ENCODE measurements at places on chromosomes 12 and 14.

GRCh38 chr14:56821177-56821576 lies 10.9 kb upstream of the OTX2 start:
- DNase-seq: no peak

DNA sequence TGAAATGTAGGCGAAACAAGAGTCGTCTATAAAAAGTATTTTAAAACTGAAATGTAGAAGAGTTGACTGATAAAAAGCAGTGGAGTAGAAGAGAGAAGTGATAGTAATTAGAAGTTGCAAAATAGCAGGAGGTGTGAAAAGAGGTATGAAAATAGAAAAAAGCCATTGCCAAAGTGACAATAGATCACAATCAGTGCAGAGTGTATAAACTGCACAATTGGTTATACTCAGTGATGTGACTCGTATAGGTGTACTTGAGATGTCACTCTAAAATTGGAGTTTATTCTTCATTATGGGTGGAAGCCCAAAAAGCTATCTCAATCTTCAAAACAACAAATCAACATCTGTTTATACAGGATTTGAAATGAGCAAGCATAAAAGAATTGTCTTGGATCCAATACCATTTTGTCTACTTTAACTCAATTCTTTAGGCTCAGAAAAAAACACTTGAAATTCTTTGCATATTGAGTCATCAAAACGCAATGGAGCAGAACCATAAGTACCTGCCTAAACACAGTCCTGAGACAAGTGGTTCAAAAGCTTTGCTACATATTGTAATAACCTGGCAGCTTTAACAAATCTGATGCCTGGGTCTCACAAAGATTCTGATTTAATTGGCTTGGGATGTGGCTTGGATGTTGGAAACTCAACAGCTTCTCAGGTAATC lies 8.8 kb downstream of the IKBIP start:
- DNase-seq: no peak

- DNase-seq: no peak
These were observed at the start of gene HIP1R for GRCh38 chr12:122834921-122835749. Gene HIP1R (plus strand): TSS chr12:122835457. CDS start chr12:122835551, 94 bp downstream.

DNA sequence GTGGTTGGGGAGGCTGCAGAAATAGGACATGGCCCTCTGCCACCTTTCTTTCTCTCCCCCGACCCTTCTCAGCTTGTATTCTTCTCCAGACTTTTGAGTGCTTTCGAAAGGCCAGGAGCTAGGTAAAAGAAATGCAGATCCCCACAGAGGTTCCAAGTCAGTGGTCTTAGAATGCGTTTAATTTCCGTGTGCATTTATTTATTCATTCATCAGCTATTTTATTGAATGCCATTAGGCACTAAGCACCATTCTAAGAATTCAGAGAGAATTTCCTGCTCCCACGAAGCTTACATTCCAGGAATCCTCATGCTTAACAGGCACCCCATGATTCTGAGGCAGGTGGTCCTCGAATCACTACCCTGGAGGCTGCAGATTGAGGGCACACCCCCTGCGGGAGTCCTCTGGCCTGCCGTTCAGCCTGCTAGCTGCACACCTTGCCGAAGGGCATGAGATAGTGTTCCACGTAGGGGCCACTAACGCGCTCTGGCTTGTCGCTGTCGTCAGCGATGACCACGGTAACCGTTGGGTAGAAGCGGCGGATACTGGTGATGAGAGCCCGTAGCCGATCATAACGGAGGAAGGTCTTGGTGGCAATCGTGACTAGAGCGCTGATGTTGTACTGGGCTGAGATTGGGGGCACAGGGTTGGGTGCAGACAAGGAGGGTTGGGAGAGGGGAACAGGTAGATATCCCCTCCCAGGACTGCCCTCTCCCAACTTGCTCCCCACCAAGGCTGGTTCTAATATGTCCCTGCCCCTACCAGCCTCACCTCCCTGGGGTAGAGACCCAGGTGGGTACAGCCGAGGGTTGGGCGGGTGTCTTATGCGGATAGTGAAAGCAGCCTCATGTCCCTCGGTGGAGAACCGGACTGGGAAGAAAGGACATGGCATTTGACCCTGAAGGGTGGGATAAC lies 4.5 kb downstream of the B4GALNT1 start:
- no peak for DNase-seq

DNA sequence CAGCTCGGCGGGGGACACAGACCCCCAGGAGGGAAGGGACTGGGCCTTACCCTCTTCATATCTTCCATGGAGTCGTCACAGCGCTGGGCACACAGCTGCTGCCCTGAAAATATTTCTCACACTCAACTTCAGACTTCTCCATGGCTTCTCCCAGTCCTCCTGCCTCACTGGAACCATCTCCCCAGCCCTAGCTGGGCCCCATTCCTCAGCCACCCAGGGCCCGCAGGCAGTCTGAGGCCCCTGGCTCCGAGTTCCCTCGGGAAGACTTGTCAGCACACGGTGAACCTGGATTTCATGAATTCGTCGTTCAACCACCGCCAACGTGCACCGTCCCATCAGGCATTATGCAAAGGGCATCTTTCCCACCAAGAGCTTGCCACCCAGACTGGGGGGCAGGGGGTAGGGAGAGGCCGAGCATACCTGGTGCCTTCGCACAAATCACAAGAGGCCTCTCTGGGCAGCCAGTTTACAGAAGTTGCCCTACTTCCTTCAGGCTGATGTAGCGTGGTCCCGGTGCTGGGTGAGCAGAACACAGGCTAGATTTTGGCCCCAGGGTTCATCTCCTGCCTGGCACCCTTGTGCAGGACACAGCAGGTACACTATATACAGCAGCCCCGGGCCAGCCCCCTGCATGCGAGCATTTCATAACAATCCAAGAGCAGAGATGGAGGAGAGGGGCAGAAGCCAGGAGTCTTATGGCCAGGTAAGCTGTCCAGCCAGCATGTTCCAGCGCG lies 44.2 kb downstream of the LTBP2 start:
- DNase-seq: no peak

DNA sequence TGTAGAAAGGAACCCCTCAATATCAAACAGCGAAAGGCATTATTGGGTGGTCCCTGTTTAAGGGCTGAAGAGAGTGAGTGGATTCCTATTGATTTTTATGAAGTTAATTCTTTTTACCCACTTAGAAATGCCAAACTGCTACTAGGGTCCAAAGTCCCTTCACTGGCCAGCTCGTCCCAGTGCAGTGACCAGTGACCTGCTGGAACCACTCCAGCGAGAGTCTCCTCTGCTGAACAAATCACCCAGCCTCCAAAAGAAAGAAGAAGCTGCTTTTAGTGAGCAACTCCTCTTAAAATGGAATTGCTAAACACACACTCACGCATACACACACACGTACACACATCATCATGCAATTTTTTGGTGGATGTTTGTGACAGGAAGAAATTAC lies 198.2 kb upstream of the PLEKHG7 start:
- no peak for DNase-seq

- DNase-seq: no peak
These were observed 81.7 kb upstream of the TMEM263 start for GRCh38 chr12:106873983-106874382.

- no peak for DNase-seq
These were observed 84.1 kb upstream of the MED13L start for GRCh38 chr12:116361414-116362223.

GRCh38 chr12:14303661-14304155 lies 61.8 kb upstream of the ATF7IP start:
- no peak for DNase-seq

- DNase-seq: no peak
These were observed 1.5 kb downstream of the LHX5 start for GRCh38 chr12:113469949-113470743.

GRCh38 chr14:67970923-67971322 lies 151.3 kb downstream of the RAD51B start:
- DNase-seq: no peak

DNA sequence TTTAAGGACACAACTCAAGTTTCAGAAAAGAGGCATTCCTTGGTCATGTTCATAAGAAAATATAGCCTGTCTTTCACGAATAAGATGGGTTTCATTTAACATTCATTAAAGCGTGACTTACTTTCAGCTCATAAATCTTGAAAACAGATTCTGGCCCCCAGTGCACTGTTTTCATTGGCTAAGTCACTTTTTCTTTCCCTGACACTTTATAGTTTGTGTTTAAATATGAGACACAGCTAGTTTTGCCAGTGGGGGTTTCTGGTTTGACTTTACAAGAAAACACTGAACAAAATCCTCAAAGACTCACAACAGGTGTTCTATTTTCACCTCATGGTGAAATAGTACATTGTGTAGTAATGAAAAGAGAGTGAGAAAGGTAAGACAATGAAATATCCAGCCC lies 65.9 kb downstream of the PHLDA1 start:
- no peak for DNase-seq

DNA sequence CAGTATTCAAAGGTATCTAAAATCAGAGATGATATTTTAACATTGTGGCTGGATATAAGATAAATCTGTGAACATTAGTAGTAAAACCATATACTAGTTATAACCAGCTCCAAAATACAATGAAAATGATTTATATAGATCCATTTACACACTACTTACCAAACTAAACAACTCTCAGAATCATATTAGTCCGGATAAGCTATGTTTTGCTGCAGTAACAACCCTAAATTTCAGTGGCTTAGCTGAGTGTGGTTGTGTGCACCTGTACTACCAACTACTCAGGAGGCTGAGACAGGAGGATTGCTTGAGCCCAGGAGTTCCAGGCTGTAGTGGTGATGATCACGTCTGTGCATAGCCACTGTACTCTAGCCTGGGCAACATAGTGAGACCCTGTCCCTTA lies 23.8 kb downstream of the ZDHHC17 start:
- DNase-seq: no peak

DNA sequence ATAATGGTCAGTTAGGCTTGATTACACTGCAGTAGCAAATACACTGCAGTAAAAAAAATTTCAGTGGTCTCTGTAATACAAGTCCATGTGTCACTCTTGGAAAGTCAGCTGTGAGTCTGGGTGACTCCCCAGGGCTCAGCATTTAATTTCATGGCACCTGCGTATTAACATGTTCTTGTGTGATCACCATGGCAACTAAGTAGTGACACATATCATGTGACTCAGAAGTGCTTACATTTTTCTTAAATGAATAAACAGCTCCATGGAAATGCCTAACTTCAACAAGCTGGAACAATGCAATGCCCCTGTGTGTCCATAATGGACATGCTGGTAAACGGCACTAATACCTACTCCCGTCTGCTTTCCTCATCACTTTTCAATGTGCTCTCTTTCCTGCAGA lies 88.5 kb upstream of the ANO4 start:
- DNase-seq: peak; percentile 29

DNA sequence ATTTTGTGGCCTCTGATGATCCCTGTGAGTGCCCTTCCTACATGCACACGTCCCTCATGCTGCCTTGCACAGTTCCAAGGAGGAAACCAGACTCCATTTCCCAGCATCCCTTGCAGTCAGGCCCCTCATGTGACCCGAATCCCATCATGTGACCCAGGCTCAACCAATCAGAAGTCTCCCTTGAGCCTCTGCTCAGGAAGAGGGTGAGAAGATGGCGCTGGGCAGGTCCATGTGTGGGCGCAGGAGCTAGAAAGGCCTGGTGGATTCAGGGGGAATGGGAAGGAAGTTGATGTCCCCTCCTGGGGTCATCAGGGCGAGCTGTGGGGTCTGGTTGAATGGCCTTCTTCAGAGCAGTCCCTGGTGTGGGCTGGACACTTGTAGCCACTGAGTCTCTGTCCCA lies 240.5 kb downstream of the ADGRD1 start:
- DNase-seq: no peak

GRCh38 chr12:7295529-7295928 lies 8.3 kb upstream of the ACSM4 start:
- DNase-seq: no peak

DNA sequence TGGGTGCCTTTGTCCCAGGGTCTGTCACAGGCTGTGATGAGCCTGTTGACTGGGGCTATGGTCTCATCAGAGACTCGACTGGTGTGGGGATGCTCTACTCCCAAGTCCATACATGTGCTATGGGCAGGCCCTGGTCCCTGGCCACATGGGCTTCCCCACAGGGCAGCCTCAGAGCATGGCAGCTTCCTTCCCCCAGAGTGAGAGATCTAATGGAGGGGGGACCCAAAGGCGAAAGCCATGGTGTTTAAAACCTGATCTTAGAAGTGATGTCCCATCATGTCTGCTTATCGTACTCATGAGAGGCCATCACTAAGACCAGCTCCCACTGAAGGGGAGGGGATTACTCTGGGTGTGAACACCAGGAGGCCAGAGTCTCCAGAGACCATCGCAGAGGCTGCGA lies 279.0 kb upstream of the RTL1 start:
- no peak for DNase-seq

- DNase-seq: no peak
These were observed 198.0 kb downstream of the ADGRD1 start for GRCh38 chr12:131151558-131152345.

DNA sequence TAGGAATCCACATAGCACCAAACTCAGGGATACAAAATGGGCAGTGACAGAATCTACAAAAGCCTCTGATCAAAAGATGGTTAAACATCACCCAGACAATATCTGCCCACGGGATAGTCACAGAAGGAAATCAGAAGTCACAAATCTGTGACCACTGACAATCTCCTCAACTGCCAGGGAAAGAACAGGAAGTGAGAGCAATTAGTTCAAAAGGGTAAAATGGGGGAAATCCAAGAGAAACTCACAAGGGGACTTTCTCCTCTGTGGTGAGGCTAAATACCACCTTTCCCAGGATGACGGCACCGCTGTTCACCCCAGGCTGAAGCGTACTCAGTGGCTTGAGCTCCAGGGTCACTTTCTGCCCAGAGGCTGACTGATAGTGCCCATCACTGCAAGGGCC lies 10.7 kb downstream of the TTC5 start:
- no peak for DNase-seq

DNA sequence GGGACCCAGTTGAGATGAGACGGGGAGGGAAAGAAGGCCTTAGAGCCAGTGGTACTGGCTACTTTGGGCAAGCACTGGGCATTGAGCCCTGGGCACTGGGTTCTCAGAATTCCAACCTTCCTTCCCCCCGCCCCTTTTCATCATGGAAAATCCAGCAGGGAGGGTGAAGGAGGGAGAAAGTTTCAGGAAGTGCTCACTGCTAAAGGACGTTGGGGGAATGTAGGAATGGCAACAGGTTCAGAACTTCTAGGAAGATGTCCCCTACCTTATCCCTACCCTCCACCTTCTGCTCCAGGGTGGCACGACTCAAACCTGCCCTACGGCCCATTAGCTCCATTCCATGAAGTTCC lies 4.2 kb upstream of the TNS2 start:
- no peak for DNase-seq

- DNase-seq: no peak
These were observed 222.4 kb upstream of the AMIGO2 start for GRCh38 chr12:47302111-47302671.

GRCh38 chr12:4991373-4991772 lies 52.3 kb upstream of the KCNA5 start:
- no peak for DNase-seq

DNA sequence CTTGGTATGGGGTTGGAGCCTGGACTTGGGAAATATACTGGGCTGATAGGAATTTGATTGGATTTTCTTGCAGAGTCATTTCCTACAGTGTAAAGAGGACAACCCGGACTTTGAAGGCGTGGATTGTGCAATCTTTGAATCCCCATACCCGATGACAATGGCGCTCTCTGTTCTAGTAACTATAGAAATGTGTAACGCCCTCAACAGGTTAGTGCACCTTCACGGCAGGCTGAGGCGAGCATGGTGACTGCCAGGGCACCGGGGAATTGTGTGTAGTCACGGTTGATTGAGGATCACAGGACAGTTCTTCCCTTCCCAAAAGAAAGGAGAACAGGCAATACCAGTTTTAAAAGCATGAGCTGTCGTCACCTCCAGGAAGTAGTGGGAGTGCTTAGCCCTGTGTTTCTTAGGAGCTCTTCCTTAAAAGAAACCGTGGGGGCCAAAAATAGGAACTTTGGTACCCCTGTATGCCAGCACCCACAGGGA lies 58.3 kb downstream of the ANAPC7 start:
- no peak for DNase-seq
